ENCODE measurements at places on chromosomes 16 and 17.

DNA sequence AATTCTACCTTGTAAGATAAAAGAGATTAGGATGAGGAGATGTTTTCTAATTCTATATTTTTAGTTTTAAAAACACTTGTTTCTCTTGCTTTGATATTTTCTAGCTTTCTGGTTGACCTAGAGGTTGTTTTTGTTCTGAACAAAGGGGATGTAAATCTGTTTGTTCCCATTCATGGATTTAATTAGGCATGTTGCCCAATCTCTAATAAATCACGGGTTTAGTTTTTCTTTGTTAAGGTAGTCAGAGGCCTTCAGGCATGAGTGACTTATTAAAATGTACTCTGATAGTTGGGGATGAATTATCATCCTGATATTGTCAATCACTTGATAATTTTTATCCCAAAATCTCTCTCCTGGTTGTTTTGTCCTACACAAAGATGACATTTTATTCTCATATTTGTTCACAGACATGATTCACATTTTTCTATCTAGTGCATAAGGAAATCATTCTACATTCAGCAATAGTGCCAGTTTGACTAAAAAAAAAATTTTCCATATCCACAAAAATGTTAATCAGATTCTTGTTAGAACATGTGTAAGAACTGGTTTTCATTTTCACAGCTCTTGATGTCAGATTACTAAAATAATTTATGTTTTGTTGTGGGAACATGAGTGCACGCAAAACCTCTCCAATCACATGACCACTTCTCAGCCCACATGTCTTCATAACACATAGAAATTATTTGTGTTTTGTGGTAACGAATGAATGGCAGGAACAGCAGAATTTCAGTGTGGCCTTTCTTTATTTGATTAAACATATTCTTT, 95.7 kb upstream of the AKTIP start:
- no peak for DNase-seq

DNA sequence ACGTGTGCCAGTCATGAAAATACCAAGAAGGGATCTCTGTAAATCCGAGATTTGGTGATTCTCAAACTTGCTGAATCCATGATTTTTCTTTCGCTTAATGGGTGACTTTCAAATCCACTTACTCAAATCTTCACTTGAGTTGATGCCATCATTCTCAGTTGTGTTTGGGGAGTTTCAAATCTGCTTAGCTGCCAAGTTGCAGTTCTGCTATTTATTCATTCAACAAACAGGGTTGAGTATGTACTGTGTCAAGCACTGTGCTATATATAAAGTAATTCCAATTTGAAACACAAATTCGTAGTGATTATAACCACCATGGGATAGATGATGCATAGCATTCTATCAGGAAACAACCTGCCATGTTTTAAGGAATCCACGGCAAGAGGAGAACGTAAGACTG, 394.3 kb downstream of the CDH13 start:
- no peak for DNase-seq

- DNase-seq: no peak
These were observed 260.8 kb upstream of the ZFHX3 start for GRCh38 chr16:73308771-73309170.

DNA sequence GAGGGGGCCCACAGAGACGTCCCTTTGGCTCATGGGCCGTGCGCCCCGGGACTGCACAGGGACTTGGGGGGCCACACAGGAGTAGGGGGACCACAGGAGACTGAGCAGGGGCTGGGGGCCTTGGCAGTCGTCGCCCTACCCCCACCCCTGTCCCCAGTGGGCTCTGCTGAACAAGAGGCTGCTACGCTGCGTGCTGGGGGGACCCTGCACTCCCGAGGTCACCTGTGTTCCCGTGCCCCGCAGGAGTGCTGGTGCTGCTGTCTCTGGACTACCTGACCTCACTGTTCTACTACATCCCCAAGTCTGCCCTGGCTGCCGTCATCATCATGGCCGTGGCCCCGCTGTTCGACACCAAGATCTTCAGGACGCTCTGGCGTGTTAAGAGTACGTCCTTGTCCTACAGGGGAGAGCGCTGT, 14.4 kb upstream of the RNF213 start:
- DNase-seq: no peak

- DNase-seq: no peak
These were observed 36.0 kb downstream of the ARHGAP23 start for GRCh38 chr17:38464251-38464722.

Measured in H9 (cell line).